ENCODE measurements at places on chromosomes 3 and 15.
A peak's percentile ranks its signal among the peaks of the same experiment; 100 is the strongest.

DNA sequence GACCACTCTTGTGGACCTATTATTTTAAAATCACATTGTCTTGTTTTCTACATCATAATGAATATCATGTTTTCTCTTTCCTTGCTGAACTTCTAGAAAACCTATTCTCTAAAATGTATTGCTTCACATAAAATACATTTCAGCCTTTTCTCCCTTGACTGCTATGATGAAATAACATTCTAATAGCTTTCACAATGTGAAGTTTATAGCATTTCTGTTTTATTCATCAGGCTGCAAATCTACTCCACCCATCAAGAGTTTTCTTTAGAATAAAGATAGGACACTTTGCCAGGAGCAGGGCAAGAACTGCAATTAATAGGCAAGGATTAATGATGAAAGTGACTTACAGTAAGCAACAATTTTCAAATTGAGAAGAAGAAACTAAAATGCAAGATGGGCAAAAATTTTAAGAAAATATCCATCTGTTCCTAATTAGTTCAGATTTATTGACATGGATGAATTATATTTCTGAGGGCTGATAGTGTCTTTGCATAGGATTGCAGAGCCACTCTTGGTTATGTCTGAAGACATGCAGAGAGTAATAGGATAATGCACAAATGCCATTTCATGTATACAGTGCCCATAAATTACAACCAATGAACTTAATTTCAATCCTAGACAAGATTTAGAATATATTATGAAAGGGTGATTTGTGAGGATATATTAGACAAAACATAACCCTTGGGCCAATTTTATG lies 21.7 kb downstream of the LEKR1 start:
- no peak for DNase-seq

DNA sequence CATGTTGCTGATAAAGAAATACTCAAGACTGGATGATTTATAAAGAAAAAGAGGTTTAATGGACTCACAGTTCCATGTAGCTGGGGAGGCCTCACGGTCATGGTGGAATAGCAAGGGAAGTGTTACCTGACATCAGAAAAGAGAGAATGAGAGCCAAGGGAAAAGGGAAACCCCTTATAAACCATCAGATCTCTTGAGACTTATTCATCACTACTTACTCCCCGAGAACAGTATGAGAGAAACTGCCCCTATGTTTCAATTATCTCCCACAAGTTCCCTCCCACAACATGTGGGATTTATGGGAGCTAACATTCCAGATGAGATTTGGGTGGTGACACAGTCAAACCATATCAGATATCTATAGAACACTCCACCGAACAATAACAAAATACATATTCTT lies 904.6 kb downstream of the PDCD6IP start:
- no peak for DNase-seq

DNA sequence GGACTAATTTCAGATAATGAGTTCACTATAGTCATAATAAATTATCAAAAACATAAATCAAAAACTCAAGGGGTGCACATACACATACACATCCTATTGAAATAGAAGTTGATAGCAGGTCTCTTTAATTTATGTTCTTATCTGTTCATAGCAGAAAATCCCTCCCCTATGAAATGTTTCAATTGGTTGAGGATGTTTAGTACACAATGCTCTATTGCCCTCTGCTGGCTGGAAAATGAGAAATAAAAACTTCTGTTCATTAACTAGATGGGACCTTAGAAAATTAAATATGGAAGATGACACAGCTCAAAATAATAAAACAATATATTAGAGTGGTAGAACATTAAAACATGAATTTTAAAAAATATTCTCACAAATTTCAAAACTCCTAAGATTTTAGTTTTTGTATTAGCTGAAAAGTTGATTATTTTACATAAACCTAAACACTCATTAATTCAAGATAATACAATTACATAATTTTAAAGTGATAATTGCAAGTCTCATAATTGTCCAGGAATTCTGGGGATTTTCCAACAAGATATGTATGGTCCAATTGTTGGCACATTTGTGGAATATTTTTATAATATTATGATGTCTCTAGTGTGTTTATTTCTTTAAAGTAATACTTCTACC lies 735.0 kb downstream of the ROBO1 start:
- peak; percentile 43 for DNase-seq

DNA sequence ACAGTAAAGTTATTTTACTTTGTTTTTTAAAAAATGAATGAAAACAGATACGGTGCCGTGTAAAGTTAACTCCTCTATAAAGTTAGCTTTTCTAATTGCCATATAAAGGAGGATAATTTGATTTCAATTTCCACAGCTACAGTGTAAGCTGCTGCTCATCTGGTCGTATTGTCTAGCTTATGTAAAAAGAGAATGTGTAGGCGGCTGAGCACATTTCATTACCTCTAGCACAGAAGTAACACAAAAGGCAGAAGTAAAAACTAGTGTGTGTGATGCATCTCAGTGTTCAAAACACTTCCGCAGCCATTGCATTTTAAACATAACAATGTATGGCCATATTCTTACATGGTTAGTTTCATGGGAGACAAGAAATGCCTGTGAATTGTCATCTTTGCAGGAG lies 105.0 kb upstream of the P2RY1 start:
- DNase-seq = no peak

DNA sequence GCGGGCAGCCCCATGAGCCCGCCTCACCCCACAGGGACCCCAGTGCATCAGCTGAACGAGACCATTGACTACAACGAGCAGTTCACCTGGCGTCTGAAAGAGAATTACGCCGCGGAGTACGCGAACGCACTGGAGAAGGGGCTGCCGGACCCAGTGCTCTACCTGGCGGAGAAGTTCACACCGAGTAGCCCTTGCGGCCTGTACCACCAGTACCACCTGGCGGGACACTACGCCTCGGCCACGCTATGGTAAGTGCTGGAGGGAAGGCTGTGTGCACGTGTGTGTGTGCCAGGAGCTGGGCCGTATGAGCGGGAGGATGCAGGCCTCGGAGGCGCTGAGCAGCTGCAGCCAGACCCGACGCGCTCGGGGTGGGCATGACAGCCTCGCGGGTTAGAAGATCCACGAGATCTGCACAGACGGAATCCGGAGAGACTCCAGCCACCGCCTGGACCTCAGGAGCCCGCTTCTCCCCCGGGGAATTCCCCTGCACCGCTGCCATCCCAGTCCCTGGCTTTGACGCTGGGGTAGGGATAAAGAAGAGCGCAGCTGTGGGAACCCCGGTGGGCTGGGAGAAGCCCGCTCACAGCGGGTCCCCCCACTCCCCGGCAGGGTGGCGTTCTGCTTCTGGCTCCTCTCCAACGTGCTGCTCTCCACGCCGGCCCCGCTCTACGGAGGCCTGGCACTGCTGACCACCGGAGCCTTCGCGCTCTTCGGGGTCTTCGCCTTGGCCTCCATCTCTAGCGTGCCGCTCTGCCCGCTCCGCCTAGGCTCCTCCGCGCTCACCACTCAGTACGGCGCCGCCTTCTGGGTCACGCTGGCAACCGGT lies 2.6 kb downstream of the DUOXA2 start:
- no peak for DNase-seq

GRCh38 chr3:185161761-185162160 lies 8.9 kb upstream of the C3orf70 start:
- DNase-seq = no peak

DNA sequence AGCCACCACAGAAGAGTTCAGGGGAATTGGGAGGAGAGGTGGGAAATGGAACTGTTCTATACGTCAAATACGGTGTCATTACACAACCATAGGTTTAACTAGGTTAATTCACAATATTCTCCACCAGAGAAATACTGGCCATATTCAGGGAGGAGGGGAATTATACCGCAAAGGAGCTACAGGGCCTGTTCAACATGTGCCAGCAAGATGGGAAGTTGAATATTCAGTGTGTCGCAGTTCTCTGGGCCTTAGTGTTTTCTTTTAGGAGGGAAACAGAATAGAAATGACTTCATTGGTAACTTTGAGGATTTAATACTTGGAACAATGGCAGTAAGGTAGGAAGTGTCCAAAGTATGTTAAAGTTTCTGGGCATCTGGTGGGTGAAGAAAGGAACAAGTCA lies 18.0 kb upstream of the FBXW12 start:
- DNase-seq = no peak

GRCh38 chr3:143035466-143036211 lies 34.3 kb downstream of the U2SURP start:
- DNase-seq = no peak

DNA sequence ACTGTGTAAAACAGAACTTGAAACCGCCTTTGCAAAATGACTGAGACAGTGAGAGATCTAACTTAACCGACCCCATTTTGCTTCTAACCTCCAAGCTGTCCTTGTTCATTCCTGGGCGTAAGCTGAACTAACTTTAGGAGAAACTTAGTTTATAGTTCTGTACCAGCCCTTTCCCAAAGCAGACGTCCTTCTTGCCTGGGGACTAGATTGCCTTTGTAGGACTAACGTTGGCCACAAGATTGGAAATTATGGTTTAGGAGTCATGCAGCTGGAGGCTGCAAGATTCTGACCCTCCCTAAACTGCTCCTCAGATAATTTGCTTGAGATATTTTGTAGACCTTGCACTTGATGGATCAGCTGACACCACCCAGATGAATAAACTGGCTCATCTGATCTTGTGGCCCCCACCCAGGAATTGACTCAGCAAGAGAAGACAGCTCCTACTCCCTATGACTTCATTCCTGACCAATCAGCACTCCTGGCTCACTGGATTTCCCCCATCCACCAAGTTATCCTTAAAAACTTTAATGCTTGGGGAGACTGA lies 219.9 kb upstream of the PROK2 start:
- no peak for DNase-seq

DNA sequence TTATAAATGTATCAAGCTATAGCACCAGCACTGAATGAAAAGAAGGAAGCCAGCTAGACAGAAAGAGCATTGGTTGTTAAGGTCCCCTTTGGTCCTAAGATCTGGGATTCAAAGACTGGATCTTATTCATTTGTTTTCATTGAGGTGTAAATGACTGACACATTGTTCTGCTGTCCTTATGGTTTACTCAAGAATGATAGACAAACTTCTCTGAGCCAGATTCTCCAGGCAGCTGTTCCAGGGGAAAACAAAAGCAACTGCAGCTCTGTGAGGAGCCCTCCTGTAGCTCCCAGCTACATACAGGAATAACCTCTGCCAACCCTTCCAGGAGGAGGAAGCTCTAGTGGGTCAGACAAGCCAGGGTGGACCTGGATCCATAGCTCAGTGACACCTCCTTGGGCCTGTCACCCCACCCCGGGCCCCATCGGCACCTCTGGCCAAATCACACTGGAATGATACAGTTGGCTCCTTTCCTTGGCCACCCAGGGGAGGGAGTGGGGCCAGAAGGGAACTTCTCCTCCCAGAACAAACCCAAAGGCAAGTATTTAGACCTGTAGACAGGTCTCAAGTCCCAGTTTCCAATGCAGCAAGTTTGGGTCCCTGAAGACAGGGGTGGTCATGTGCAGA lies 57.8 kb downstream of the ZNF621 start:
- DNase-seq = no peak

GRCh38 chr3:53498806-53499641 lies 4.6 kb downstream of the CACNA1D start:
- peak; percentile 65 for DNase-seq
